T-helper 2 cell (primary cell): ENCODE measurements at places on chromosomes 4 and X.

DNA sequence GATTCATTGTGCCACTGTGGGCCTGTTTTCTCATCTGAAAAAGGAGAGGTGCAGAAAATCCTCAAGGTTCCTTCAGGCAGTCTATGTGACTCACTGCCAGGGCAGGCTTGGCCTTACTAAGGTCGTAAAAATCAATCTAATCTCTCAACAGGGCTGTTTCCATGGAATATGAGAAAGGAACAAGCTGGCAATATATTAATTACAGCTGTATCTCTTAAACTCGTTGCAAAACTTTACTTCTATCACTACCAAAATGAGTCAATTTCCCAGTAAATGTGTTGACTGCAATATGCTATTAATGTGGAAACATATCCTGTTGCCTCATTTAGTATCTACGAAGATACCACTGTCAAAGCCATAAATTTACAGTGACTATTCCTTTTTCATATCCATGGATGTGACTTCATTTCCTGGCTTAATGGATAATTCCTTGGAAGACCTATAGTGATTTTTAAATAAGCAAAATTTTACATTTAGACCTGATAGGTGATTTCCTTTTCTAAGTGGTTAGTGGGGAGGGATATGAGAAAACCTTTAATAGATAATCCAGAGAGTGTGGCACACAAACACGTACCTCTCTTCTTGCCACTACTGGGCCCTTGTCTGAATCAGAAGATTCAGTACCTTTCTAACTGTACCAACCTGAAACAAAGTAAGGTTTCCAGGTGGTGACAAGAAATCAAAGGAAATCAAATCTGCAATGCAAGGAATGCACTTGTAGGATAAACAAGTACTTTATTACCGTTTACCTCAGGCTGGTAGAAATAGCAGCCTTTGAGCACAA is 127.4 kb upstream of the FTHL17 start:
- no peak for DNase-seq

DNA sequence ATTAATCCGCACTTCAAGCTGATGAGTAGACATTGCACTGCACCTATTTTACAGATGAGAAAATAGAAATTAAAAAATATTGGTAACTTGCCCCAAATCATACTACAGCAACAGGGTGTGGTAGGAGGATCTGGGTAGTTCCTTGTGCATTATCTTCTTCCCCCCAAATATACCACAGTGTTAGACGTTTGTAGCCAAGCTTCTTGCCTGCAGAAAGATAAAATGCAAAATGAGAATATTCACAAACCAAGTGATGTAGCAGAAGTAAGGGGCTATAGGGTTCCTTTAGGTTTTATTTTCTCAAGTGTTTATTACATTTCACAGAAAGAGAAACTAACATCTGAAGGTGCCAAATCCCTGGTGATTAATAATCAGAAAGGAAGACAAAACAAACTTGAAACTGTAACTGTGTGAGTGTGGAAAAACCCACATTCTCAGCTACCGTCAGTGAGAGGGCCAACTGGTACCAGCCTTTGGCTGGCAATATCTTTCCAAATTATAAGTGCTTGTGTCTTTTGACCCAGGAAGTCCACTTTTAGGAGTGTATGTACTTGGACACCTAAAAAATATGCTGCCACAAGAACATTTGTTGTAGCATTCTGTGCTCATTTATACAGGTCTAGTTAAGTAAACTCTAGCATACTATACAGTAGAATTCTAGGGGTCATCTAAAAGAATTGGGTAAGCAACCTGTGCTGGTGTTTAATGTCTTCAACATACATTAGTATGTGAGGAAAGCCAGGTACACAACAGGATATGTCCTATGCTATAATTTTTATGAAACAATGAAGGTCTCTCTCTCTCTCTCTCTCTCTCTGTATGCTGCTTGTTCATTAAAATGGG is 6.7 kb upstream of the CD38 start:
- DNase-seq = no peak

DNA sequence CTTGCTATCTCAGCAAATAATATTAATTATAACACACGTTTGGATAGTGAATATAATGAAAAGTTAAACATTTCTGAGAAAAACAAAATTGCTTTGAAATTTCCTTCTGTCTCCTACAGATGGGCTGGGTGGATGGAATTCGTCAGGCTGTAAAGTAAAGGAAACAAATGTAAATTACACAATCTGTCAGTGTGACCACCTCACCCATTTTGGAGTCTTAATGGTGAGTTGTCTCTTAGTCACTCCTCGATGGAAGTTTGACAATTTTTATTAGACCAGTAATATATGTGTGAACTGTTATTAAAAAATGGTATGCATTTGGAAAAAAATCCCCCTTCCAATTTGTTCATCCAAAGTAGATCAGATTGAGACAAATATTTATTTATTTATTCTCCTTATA is 92.5 kb upstream of the BRS3 start:
- DNase-seq = no peak

DNA sequence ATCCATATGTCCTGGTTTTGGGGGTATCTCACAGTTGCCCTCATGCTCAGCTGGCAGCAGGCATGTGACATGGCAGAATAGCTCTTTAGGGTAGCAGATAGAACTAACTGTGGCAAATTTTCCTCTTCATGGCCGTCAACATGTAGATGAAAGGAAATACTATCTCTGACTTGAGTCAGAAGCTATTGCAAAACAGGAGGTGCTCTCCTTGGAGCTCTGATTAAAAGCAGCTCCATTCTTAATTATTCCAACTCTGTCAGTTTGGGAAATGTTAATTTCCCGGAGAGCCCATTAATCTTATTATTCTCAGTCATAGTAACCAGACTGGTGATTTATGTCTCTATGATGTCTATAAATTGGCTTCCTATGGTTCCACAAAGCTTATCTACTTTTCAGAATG is 18.2 kb downstream of the IL13RA1 start:
- DNase-seq = no peak

DNA sequence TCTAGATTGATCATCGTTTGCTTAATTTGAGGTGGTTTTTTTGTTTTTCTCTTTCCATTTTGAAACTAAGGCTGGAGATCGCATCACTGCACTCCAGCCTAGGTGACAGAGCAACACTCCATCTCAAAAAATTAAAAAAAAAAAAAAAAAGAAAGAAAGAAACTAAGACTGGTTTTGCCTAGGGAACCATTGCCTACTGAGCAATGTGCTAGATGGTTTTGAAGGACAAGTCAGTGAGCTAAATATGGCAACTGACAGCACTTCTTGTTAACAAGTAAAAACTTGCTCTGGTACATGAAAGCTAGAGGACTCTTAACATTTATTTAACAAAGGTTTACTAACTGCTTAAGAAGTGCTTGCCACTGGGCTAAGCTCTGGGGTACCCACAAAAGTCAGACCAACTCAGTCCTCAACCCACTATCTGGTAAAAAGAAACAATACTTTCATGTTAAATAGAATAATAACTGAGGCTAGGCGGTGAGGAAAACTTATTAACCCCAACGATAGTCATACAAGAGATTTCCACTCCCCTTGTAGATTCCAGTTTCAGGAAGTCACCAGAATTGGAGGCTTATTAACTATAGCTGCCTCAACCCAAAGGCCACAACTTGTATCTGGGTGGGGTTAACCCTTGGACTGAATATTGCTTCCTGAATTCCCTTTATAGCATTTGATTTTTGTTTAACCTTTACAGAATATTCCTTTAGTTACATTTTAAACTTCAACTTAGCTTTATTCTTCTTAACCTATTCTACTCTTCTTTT is 111.6 kb downstream of the FRYL start:
- DNase-seq = no peak

- no peak for DNase-seq
These were observed 138.4 kb downstream of the HNRNPD start for GRCh38 chr4:82235346-82235745.

DNA sequence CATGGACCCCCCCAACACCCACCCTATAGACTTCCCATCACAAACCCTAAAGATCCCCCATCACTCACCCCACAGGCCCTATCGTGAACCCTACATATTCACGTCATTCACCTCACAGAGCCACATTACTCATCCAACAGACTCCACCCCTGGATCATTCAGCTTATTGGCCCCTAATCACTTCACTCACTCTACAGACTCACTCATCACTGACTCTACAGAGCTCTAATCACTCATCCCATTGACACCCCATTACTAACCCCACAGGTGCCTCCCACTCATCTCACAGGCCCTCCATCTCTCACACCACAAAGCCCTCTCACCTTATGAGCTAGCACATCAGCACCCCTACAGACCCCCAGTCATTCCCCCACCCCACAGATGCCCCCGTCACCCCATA is 6.3 kb upstream of the TBC1D25 start:
- no peak for DNase-seq

DNA sequence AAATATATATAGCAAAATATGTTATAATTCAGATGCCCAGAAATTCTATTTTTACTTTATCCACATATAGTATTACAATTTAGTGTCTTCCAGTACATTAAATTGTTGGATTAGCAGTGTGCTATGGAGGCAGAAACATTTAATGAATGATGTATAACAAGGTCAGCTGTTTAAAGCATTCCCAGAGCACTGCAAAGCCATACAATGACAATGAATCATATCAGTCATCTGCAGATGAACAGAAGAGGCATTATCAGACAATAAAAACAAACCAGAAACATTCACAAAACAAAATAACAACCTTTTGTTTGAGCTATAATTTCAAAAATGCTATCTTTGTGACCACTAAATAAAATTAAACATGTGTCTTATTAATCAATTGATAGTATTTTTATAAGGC is 524.2 kb downstream of the FAT4 start:
- no peak for DNase-seq

- no peak for DNase-seq
These were observed 715.9 kb downstream of the TECRL start for GRCh38 chr4:63693321-63693720.

DNA sequence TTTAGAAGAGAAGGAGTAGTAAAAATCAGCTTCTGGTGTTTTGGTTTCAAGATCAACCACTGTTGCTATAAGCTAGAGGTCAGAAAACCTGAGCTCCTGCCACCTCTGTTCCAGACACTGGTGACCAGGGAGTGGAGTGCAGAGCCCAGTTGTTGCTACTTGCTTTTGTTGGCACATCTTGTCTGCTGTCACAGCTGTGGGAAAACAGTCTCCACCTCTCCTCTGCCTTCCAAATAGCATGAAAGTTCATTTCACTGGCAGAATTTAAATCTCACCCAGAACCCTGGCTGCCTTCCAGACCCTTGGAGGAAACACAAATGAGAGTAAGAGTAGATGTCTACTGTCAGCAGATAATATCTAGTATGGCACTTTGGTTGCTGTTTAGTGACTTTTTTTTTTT is 297.5 kb upstream of the KLF3 start:
- DNase-seq = no peak

DNA sequence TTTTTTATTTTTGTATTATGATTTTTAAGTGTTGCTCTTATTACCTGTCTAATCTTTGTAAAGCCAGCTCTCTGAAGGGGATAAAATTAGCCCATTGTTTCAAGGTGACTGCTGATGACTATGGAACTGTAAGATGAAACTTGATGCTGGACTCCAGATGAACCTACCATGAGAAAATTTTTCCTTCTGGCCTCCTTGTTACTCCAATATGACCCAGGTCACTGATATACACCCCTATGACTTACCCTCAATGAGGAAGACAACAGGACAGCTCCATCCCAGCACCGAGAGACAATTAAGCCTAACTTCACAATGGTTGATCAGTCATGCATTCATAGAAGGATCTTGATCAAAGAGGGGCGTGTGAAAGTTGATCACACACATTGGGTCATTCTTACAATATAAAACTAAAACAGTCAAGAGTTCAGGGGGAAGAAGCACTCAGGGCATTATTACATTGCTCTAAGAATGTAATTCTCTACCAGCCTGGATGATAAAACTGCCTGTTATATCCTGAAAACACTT is 230.8 kb upstream of the AGTR2 start:
- DNase-seq = no peak

- no peak for DNase-seq
These were observed 12.0 kb downstream of the FRMD7 start for GRCh38 chrX:132115792-132116191.

GRCh38 chrX:72208126-72208800 is 26.7 kb downstream of the PIN4 start:
- no peak for DNase-seq
